ENCODE measurements at places on chromosomes 6 and 20.

DNA sequence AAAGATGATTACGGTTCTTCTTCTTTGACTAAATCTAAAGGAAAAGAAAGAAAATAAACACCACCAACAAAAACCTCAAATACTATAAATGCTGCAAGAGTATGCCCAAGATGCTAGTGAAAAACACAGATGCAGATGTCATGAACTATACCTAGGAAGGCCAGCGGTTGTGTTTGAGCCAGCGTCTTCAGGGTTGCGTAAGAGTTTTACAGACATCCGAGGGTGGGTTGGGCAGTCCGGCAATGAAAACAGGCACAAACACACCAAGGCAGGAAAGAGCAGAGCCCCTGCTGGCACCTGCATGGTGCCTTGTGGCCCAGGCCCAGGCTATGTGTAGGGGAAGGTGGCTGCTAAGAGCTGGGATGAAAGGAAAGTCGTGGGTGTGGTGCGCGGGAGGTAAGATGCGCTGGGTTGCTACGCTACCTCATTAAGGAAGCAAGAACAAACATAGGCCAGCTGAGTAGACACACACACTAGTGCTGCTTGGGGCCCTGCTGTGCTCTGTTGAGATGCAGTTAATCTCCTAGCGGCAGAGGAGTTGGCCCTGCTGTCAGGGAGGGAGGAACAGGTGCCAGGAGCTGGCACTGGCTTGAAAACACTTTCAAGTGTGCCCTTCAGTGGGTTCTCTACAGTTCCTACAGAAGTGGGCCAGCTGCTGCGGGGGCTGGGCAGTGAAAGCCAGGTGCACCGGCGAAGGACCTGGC is 170.2 kb upstream of the PLN start:
- DNase-seq: no peak

GRCh38 chr20:43096931-43097260 is 92.8 kb downstream of the PTPRT start:
- no peak for DNase-seq

GRCh38 chr6:165204807-165205545 is 104.4 kb downstream of the C6orf118 start:
- DNase-seq: peak; percentile 50

DNA sequence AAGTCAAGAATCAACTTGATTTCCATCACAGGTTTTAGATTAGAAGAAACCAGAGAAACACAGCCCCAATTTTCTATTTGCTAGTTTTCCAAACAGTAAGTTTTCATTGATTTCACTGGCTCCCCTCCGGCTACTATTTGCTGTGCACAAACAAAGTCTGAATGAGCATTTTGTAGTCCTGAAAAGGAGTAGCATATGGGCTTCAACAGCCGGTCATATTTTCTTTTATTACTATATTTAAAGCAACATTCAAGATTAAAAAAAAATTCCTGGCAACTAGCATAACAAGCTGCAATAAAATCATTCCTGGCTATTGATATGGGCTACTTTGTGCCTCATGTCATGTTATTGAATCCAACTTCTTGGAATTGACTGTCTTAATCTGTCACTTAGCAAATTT is 48.3 kb downstream of the CARMIL1 start:
- peak; percentile 42 for DNase-seq

- DNase-seq: no peak
Measured at GRCh38 chr6:164370773-164371172, 938.6 kb downstream of the C6orf118 start.

DNA sequence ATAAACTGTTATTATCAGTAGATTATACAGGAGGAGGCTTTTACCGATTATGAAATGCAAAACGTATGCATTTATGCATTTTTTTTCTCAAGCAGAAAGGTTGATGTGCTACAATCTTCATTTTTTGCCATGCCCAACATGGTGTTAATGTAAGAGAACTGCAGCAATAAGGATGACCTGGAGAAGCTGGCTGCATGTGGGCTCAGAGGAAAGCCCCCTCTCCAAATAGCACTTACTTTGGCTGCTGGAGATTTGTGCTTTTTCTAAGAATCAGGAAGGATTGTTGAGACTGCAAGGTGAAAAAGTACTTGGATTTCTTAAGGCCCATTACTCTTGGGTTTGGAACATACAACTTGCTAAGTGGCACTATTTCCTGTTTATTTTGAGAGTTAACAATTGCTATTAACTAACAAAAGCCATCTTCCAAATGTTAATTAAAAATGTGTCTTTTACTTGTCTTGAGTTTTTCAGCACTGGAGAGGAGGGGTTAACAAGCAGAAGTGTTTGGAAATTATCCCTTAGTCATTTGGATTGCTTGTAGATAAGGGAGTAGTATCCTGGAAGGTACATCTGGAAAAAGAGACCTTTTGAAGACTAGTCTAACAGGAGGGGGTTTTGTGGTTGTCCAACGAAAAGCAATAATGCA is 5.6 kb downstream of the SOX4 start:
- no peak for DNase-seq

DNA sequence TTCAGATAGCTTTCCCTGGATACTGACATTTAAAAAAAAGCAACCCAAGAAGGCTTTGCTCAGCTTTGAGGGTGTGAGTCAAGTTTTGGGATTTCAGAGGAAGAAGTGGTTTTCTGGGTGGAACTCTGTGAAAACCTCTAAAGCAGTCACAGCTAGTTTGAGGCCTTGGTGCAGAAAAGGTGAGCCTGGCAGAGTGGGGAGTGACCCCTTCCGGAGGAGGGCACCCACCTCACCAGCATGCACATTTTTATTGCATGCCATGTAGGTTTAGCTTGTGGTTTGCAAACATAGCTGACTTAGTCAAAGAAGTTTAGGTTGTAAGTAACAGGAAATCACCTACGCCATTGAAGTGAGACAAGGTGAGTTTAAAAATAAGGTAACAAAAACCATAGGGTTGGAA is 146.8 kb upstream of the PMEPA1 start:
- DNase-seq: no peak

- DNase-seq: no peak
Measured at GRCh38 chr6:170151321-170151771, 139.5 kb downstream of the DLL1 start.

GRCh38 chr6:120945905-120946594 is 388.2 kb downstream of the TBC1D32 start:
- DNase-seq: no peak

DNA sequence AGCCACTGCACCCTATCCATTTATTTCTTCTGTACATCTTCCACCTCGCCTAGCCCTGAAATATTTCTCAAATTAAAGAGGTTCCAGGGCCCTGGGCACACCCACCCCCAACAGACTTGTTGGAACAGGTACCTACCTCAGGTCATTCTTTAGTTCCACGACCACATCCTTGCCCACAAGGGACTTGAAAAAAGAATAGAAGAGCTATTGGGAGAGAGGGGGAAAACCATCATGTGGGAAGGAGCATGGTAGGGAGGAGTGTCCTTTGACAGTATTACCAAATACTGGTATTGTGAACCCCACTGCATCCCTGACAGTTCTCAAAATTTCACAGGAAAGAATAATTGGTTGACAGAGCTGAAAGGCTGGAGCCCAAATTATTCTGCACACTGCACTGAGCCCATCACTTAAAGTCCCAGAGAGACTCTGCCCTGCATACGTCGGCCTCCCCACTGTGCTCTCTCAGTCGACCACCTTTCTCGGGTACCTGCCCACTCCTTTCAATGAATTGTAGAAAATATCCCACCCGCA is 762 bp downstream of the LSM2 start:
- no peak for DNase-seq

- no peak for DNase-seq
Measured at GRCh38 chr6:161772176-161772575, 498.3 kb upstream of the AGPAT4 start.

GRCh38 chr20:25510202-25510601 is 75.1 kb downstream of the NINL start:
- no peak for DNase-seq

DNA sequence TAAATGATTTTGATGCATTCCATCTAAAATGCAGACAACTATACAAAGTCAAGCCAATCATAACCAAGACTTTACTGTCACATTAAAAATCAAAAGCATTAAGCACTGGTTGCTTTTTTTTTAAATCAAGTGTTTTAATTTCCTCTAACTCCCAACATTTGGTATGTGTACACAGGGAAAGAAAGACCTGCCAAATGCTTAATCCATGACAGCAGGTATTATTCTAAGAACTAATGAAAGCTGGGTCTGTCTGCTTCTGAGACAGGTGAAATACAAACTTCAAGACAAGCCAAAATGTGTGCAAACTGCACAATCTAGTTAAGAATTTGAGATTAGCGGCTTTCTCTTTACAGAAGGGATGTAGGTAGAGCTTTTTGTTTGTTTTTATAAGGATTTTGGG is 126.1 kb downstream of the GMDS start:
- DNase-seq: no peak

DNA sequence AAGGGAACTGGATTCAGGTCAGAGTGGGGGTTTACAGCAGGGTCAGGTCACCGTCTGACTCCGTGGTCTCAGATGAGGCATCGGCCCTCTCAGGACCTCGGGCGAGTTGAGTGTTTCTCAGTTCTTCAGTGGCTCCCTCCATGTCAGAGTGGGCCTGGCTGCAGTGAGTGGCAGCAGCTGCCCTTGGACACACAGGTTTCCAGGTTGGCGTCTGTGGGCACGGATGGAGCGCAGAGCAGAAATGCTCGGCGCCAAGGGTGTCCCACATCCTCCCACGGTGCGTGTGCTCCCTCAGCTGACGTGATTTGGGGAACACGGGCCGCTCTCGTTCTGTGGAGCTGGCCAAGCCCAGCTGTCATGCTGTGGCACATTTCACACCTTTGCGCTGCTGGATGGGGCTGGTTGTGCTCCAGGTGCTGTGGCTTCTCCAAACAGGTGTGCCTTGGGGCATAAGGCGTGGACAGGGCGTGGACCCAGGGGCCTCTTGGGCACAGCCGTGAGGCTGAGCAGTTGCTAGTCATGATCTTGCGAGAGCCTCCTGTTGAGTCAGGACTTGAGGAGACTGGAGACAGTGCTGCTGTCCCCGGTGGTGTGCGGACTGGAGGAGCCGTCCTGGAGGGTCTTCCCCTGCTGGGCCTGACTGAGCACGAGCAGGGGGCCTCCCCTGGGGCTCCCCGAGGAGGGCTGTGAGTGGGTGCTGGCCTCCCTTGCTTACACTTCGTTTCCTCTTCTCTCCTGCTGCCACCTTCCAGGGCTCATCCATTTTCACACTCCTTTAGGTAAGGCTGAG is 9.5 kb upstream of the DNAJC5 start:
- no peak for DNase-seq

GRCh38 chr20:38117635-38118034 is 47.4 kb downstream of the TGM2 start:
- DNase-seq: no peak

DNA sequence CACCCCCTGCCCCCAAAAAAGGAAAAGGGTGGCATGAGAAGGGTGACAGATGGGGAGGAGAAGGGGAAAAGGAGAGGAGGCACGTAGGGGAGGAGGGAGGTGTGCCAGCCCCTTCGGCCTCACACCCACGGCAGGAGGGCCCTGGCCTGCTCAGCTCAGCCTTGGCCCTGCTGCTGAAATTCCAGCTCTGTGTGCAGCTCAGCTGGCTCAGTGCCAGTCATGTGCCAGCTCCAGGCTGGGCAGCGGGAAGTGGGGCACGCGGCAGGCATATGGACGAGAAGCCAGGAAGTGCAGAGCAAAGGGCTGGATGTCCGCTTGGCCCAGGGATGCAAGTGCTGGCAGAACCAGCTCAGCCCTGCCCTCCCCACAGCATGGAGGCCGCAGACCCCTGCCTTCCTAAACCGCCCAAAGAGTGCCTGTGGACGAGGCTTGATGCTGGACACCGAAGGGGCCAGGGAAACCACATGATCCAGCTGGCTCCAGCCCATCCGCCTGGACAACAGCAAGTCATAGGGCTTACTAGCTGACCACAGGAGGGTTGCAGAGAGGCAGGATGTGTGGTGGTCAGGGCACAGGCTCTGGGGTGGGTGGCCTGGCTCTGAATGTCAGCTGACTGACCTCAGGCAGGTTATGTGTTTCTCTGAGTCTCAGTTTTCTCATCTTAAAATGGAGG is 60.2 kb downstream of the NOL4L start:
- DNase-seq: peak; percentile 93

- no peak for DNase-seq
Measured at GRCh38 chr20:37872161-37872560, 30.8 kb upstream of the VSTM2L start.

- DNase-seq: no peak
Measured at GRCh38 chr6:82015043-82015442, 232.5 kb downstream of the IBTK start.

DNA sequence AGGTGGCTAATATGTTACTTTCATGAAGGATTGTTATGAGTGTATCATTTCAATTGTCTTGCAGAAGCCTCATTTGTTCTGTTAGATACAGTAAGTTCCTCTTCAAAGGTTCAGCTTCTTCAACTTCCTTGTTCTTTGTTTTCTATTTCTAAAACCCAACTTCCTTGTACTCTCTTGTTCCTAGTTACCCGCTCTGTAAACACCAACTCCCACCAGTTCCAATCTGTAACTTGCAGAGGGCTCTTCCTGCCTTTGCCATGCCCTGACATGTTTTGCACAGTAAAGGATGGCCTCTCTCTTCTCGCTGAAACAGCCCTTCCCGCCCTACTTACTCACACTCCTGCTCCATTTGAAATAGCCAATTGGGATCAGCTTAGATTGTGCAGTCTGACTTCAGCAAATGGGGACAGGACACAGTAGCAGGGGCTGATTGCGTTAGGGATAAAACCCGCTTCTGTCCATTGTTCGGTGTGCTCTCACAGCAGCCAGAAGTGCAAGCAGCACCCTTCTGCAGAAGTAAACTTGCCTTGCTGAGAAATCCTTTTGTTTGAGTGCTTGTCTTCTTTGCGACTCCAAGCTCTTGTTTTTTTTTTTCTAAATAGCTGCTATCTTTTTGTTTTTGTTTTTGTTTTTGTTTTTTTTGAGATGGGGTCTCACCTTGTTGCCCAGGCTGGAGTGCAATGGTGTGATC is 45.9 kb upstream of the POU5F1 start:
- DNase-seq: no peak

- DNase-seq: no peak
Measured at GRCh38 chr20:13442986-13443385, 195.7 kb downstream of the TASP1 start.

DNA sequence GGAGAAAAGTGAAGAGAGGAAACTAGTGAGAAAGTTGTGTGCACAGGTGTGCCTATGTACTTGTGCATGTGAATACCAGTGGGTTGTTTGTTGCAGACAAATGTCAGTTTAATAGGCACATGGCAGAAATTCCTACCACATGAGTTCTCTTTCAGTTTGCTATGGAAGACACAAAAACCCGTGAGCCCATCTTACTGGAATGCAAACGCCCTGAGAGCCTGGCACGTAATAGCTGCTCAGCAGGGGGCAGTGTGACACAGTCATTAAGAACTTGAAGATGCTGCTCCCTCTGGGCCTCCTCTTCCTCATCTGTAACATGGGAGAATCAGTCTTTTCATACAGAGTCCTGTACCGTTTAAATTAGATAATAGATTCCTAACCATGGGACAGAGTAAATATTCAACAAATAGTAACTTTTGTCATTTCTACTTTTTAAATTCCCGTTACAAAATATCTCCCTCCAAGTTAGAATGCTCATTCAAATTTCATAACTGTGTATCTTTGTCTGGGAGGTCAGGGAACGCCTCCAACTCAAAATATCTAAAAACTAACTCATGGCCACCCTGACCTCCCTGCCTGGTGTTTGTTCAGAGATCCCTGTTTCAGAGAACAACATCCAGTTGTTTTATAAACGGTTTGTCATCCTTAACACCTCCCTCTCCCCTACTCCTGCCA is 802.9 kb downstream of the MAFB start:
- DNase-seq: no peak

All from cerebellar cortex (tissue), 1 donor.